Retina (tissue), 1 donor: ENCODE measurements at places on chromosomes 13 and 19.

GRCh38 chr19:45876411-45877197, 9.3 kb downstream of the IRF2BP1 start:
- DNase-seq, result peak; percentile 46

GRCh38 chr13:65656740-65657329, 1573.3 kb downstream of the PCDH9 start:
- no peak for DNase-seq

- no peak for DNase-seq
Observed at GRCh38 chr13:98301721-98302120, 124.7 kb upstream of the RNF113B start.

DNA sequence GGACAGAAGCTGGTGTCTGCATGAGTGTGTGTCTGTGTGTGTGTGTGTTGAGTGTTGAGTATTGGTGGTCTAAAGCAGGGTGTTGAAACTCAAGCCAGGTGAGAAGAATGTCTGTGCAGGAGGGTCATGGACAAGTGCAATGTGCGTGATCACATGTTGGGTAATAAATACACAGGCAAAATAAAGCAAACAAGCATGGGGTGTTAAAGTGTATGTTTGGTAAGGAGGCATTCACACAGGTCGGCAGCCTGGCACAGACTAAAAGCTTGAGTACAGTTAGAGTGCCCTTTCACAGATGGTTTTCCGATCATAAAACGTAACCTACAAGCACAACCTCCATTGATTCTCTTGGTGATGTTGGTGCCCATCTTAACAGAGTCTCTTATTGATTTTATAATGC, 476.9 kb upstream of the KLHL1 start:
- no peak for DNase-seq

- no peak for DNase-seq
Observed at GRCh38 chr13:113086991-113087922, 18.3 kb upstream of the F7 start.

- DNase-seq, result no peak
Observed at GRCh38 chr13:25659091-25659795, 287.5 kb downstream of the ATP8A2 start.

DNA sequence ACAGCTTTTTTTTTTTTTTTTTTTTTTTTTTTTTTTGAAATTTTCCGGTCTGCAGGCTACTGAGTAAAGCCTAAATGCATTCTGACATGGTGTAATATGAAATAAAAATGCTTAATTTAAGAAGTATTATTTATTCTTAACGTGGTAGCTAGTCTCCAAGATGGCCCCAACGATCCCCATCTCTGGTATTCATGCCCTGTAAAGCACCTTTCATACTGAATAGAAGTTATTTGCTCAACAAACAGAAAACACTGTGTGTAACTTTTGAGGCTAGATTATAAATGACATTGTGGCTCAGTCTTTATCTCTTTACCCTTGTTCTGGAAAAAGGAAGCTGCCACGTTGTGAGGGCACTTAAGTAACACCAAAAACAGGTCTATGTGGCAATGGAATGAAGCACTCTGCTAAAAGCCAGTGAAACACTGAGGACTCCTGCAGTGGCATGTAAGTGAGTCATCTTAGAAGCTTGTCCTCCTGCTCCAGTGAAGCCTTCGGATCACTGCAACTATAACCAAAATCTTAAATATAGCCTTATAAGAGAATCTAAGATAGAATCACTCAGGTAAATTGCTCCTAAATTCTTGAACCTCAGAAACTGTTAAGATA, 128.7 kb downstream of the UGGT2 start:
- DNase-seq, result no peak

DNA sequence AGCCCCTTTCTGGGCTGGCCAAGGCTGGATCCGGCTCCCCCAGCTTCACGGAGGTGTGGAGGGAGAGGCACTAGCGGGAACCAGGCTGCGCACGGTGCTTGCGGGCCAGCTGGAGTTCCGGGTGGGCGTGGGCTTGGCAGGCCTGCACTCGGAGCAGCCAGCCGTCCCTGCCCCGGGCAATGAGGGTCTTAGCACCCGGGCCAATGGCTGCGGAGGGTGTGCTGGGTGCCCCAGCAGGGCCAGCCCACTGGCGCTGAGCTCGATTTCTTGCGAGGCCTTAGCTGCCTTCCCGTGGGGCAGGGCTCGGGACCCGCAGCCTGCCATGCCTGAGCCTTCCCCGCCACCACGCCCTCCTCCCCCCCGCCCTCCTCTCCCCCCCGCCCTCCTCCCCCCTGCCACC, 2.6 kb upstream of the ZNF559 start:
- DNase-seq, result no peak

DNA sequence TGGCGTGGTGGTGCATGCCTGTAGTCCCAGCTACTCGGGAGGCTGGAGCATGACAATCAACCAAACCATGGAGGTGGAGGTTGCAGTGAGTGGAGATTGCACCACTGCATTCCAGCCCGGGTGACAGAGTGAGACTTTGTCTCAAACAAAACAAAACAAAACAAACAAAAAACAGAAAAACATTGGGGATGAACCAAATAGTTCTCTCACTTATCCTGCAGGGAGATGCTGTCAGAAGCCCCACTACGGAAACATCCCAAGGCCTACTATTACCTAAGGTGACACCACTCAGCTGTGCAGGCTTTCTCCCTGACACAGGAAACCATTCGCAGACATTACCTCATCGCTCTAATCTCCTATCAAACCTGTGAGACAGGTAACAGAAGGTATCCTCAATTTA, 113.5 kb downstream of the FOXO1 start:
- no peak for DNase-seq
